ENCODE measurements at places on chromosomes 3 and 15.

DNA sequence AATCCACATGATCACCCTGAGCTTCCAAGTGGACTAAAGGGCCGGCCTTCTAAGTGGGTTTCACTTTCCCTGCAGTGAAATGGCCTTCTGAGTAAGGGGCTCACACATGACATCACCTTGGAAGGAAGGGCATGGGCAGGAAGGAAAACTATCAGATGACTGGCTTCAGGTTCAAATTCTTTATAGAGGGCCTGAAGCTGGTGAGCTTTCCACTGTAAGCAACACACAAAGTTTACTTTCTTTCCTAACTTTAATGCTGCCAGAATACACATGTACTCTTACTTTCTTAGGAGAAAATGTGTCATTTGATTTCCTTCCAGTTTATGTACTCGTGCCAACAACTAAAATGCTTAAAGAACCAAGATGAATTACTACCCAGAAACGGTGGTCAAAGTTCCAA is 475.6 kb downstream of the FOXP1 start:
- DNase-seq, result no peak

- no peak for DNase-seq
Measured at GRCh38 chr15:38421069-38421690, 32.7 kb upstream of the FAM98B start.

GRCh38 chr15:55846116-55846707 is 103.3 kb upstream of the PRTG start:
- DNase-seq, result no peak

DNA sequence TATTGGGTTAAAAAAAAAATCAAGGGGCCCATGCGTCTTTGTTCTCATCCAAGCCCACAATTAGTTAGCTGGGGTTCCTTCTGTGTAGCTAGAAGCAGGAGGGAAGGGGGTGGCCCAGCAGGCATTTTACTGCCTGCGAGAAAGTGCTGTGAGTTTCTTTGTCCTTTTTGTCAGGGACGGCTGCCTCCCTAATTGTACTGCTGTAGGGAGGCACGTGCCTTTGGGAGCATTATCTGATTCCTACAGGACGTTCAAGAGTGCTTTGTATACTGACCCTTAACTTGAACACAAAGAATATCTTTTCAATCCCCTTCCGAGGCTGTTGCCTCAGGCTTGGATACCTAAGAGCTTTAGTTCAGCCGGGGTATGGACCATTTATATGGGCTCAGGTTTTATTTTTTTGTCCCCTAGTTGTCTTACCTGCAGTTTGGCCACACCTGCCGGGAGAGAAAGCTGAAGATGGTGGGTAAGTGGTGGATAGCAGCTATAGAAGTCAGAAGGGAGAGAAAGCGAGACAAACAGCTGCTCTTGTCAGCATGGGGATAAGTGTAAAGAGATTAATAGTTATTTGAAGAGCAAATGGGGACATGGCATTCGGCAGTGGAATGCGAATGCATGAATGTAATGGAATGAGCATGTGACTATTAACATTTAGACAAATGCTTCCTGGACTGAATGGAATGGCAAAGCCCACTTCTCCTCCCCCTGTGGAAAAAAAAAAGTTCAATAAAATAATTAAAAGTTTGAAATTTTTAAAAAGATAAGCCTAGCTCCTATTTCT is 175.2 kb downstream of the TP63 start:
- no peak for DNase-seq

DNA sequence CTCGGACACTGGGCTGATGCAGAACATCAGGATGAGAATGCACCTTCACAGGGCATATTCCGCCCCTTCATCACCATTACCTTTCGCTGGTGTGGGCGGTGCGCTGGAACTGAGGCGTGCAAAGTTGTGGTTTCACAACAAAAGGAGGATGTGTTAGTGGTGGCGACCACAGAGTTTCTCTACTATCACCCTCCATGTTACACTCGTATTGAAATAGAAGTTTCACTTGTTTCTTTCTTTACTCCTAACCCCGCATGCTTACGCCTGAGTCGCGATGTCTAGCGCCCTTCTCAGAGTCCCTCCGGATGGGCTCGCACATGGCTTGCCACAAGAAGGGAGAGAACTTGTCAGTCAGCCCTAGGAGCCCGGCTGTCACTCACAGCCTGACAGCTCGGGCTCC is 148.7 kb downstream of the GABRB3 start:
- no peak for DNase-seq

DNA sequence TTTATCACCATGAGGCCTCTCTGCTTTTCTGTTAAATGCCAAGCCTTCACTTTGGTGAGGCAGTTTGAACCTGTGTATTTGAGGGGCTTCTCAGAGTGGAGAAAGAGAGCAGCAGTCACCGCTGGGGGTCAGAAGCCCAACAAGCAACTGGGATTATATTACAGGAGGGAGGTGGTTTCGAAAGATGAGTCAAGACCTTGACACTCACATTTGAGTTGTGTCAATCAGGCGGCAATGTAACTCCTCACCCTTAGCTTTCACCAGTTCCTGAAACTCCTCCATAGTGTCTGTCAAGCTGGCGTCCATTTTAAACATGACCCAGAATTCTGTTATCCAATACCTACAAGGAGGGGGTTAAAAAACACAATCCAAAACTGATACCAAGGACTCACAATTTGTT is 46.5 kb downstream of the RASGRP1 start:
- DNase-seq, result no peak

GRCh38 chr15:66132251-66132816 is 121.2 kb downstream of the MEGF11 start:
- no peak for DNase-seq

DNA sequence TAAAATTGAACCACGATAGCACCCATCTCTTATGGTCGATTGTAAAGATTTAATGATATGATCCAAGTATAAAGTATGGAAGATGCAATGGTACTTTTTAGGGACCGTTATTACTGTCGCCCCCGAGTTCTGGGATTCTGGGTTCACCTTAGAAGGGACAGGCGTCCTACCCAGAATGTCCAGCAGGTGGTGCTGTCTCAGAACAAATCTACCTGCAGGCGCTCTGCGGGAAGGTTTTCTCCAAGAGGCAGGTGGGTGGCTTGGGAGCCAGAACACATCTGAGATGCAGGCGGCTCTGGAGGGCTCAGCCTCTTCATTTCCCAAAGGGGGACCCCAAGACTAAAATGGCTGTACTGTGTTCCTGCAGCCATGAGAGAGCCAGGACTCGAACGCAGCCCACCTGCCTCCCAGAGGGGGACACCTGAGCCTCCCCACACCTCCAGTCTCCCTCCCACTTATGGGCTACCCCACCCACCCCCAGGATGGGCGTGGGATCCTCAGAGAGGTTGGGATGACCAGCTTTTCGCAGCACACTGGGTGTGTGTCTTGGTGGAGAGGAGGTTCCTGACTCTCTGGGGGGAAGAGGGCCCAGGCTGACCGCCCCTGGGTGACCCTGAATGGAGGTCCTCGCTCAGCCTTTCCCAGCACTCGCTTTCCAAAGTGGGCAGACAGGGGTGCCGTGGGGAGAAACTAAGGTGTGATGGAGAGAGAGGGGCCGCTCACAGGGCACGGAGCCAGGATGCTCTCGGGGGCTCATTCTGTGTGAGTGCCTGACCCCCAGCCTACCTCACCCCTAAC is 28.1 kb upstream of the CORO2B start:
- peak; percentile 58 for DNase-seq

DNA sequence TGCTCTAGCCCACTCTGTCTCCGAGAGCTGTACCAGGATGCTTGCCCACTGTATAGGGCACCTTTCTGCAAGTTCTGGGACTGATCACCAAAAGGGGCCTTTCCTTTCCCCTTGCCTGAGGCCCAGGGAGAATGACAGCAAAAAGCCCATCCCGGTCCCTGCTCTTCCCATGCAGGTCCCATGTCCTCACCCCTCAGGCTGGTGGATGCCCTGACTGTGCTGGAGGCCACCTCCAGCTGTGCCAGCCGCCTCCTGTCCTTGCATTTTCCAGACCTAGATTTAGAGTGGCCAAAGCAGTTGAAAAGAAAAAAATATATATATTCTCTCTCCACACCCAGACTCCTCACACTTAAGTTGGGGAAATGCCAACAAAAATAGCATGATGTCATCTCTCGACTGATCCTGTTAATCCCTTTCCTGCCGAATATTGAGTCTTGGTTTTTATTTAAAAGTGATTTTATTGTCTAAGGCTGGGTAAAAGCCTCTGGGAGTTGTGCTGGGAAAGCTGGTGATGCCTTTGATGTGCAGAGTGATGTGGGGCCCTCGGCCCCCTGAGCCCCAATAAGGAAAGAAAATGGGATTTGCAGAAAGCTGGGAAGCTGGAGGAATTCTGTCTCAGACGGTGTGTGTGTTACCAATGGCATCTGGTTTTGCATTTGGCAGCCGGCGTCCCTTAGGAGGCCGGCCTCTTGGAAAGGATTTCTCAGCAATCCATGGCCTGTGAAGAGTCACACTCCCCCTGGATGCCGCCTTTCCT is 29.3 kb upstream of the TPM1 start:
- DNase-seq, result no peak

- DNase-seq, result no peak
Measured at GRCh38 chr3:23611737-23612295, 193.9 kb upstream of the UBE2E1 start.

DNA sequence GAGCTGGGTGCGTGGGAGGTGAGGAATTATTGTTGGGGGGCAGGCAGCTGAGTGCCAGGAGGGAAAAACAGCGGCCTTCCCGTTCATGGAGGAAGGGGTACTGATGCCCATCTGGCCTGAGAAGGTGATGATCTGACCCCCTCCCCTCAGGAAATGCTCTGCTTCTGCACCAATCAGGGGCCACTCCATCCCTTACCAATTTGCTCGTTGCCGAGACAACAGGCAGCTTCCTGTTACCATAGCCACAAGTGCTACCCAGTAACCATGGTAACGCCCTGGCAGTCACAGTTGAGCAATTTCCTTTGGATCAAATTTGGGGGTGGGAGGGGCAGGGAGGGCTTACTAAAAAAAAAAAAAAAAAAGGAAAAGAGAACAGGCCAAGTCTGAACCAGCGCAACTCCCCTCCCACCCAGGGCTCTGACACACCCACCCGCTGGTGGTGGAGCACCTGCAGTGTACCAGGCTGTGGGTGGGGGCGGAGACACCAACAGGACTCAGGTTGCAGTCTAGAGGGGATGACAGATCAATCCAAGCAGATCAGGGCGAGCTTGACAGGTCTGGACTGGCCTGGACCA is 13.7 kb downstream of the CELF6 start:
- no peak for DNase-seq

GRCh38 chr3:106092792-106093191 is 224.0 kb upstream of the CBLB start:
- DNase-seq, result no peak

- DNase-seq, result no peak
Measured at GRCh38 chr3:161275919-161276318, 54.8 kb downstream of the NMD3 start.

DNA sequence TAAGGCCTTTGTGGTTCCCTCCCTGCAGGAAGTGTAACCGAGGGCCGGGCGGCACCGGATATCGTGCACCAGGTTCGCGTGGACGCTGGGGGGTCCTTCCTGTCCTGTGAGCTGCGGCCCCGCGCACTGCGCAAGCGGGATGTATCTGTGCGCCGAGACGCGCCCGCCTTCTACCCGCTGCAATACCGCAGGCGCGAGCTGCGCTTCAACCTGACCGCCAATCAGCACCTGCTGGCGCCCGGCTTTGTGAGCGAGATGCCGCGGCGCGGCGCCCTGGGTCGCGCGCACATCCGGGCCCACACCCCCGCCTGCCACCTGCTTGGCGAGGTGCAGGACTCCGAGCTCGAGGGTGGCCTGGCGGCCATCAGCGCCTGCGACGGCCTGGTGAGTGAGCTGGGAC is 35.9 kb downstream of the SAXO2 start:
- peak; percentile 23 for DNase-seq

DNA sequence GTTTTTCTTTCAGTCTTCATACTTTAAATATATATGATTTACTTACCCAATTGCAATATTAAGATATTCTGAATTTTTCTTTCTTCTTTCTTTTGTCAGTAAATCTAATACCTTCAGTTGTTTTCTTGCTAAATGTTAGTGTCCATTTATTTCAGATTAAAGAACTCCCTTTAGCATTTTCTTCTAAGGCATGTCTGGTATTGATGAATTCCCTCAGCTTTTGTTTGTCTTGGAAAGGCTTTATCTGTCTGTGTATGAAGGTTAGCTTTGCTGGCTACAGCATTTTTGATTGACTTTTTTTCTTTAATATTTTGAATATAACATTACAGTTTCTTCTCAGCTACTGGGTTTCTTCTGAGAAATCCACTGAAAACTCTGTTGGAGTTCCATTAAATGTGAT is 64.0 kb upstream of the PLSCR4 start:
- no peak for DNase-seq
